A549 treated with DMSO at 1 μM for 4 hours (cell line): ENCODE measurements at places on chromosomes 3 and 15. TPM values are rescaled to one million over a fixed set of nuclear protein-coding genes. Genes with fewer than 3 reads are reported as not detected.

The CACNA2D3 gene
- 0.03 to 0.05 TPM (median 0.05 TPM) in 3 of 5 replicates, not detected in the others for total RNA-seq

The ATP13A4 gene
- total RNA-seq, result 0.24 TPM in 1 of 5 replicates, not detected in the others

The TMEM212 gene
- not detected in 5 replicates for total RNA-seq

The CFAP100 gene
- not detected in 5 replicates for total RNA-seq

The SIDT1 gene
- total RNA-seq, result 0.19 to 0.64 TPM (median 0.48 TPM) in 5 replicates

The OXTR gene
- 7.8 to 11.7 TPM (median 10.2 TPM) in 5 replicates for total RNA-seq

The SYNPR gene
- total RNA-seq, result not detected in 5 replicates

The EXD1 gene
- 0.07 TPM in 1 of 5 replicates, not detected in the others for total RNA-seq

The ADAMTS17 gene
- 0.03 to 0.41 TPM (median 0.17 TPM) in 5 replicates for total RNA-seq

The ALDH1A3 gene
- 23.0 to 25.5 TPM (median 23.8 TPM) in 5 replicates for total RNA-seq

The APOD gene
- total RNA-seq, result 0.48 to 0.95 TPM (median 0.55 TPM) in 5 replicates
